ENCODE measurements at places on chromosomes 7 and 10. TPM values are rescaled to one million over a fixed set of nuclear protein-coding genes. Genes with fewer than 3 reads are reported as not detected.

The PNLIPRP3 gene
- 0.12 TPM for total RNA-seq

The FBXO24 gene
- total RNA-seq, result 1.4 TPM

The CALCR gene
- total RNA-seq, result not detected

The PNLIPRP1 gene
- total RNA-seq, result not detected

The CBLL1 gene
- total RNA-seq, result 13.8 TPM

Measured in uterine smooth muscle cell (primary cell).